ENCODE measurements at places on chromosomes 16 and 17.

DNA sequence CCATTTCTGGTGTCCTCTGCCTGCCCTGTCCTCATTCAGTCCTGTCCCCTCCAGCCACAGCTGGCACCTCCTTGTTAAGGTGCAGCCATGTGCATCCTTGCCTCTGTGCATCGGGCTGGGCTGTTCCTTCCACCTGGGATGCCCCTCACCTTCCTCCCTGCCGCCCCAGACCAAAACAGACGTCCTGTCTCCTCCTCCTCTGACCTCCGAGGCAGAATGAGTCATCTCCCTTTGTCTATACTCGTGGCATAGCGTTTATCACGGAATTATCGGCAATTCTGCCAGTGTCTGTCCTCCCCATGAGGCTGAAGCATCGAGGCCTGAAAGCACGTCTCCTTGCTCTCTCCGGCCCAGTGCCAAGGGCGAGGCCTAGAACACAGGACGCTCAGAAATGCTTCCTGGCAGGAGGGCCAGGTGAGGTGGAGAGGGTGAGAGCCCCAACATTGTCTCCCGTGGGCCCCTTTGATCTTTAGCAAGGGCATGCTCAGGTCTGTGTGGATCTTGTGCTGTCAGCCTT is 4.6 kb downstream of the RAI1 start:
- no peak for DNase-seq

DNA sequence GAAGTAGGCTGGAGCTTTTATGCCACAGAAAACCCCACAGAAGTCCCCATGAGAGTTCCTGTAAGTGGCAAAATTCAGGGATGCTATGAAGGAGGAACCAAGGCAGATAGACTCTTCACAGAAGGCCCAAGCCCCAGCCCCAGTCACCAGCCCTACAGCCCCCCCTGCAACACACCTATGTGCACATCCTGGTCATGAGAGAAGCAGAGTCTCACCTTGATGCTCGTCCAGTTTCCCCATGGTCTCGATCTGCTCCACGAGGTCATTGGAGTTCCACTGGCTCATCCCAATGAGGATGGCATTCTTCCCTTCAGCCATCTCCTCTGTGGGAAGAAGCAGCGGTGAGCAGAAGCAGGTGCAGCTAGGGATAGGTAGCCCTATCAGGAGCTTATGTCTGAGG is 31.2 kb downstream of the PITPNM3 start:
- DNase-seq = no peak

GRCh38 chr17:46745376-46745775 is 73.1 kb downstream of the WNT3 start:
- no peak for DNase-seq

DNA sequence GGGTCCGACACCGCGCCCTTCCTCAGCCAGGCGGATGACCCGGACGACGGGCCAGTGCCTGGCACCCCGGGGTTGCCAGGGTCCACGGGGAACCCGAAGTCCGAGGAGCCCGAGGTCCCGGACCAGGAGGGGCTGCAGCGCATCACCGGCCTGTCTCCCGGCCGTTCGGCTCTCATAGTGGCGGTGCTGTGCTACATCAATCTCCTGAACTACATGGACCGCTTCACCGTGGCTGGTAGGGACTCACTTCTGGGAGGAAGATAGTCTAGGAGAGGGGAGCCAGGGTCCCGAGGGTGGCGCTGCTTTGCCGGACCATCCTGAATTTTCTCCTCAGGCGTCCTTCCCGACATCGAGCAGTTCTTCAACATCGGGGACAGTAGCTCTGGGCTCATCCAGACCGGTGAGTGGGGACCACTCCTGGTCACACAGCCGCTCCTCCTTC is 601 bp downstream of the SPNS1 start:
- DNase-seq = no peak

DNA sequence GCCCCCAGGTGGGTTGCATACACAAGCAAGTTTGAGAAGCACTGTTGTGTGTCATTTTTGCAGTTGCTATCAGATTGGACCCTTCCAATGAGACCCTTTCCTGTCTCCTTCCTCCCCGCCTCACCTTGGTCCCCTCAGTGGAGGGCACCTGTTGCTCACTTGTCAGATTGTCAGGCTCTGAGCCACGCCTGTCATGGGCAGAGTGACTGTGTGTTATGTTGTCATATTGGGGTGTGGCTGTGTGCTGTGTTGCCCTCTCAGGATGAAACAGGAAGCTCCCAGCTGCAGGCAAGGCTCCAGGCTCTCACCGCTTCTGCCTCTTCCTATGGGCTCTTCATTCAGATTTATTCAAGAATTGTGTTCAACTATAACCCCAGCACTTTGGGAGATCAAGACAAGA is 302.9 kb downstream of the CPPED1 start:
- no peak for DNase-seq

- DNase-seq = peak; percentile 15
These were observed at the start of gene MED13 for GRCh38 chr17:62064791-62065563. TSS of gene MED13 (minus strand) at chr17:62065278. CDS start at chr17:62065205, 73 bp downstream.

DNA sequence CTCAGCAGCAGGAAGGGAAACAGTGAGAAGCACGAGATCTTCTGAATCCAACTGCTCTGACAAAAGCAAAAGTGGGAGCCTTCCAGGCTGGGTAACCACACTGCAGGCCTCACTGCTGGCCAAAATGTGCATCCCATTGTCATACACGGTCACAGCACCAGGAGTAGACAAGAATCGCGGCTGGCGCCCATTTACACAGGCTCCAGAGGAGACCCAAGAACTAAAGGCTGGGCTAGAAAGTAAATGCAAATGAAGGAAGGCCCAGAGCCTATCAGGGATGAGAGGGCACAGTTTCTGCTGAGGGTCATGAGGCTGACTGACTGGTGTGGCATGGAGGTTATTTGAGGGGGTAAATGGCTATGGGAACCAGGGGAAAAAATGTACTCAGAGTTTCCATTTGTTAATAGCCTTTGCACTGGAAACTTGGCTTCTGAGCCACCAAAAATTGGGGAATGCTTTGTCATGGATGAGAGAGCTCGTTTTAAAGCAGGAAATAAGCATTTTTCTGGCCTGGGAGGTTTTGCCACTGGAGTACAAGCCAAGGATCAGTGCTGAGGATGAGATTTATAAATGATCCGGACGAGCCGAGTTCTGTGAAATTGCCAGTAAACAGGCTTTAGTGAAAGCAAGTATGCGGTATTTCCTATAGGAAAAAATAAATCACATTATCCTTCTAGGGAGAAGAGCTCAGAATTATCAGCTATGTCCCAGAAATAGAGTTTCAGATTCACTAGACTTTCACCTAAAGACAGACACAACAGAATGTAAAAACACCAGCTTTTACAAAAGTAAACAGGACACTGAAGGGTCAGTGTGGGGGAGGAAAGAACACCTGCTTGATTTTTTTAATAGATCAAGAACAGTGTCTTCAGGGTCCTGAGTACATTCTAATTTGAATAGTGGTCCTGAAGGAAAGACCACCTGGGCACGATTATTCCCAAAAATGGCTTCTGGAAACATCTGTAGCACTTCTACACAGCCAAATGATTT is 66.9 kb upstream of the GSG1L start:
- DNase-seq = no peak

DNA sequence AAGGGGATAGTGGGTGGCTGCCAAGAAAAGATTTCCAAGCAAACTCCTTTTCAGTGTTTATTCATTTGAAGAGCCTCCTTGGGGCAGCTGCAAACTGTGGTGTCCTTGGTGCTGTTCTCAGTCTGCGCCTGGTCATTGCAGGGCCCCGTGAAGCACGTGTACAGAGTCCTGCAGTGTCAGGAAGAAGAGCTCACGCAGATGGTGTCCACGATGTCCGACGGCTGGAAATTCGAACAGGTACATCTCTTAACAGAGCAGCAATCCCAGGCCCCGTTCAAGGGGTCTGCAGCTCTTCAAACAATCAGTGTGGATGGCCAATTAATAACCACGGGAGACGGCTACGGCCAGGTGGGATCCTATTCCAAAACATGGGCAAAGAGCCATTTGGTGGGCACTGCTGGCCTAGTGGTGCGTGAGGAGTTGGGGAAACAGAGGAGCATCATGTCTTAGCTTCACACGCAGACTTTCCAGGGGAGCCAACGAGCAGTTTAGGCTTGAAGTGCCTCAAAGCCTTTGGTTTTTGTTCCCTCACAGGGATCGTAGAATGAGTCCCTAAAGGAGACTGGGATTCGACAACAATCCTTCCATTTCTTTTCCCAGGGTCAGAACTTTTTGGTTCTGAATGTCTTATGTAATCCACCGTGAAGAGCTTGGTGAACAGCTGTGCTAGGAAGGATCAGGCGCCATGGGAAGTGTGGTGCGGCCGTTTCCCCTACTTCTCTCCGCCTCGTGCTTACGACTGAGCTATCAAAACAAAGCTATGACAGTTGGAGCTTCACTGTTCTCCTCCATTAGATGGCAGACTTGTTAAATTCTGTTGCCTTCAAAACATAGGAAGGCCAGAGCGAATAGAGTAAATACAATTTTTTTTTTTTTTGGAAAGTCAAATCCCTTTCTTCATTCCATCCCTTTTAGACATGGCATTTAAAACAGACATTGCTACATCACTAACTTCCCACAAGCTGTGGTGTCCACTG is 12.6 kb downstream of the KCTD2 start:
- DNase-seq = no peak

DNA sequence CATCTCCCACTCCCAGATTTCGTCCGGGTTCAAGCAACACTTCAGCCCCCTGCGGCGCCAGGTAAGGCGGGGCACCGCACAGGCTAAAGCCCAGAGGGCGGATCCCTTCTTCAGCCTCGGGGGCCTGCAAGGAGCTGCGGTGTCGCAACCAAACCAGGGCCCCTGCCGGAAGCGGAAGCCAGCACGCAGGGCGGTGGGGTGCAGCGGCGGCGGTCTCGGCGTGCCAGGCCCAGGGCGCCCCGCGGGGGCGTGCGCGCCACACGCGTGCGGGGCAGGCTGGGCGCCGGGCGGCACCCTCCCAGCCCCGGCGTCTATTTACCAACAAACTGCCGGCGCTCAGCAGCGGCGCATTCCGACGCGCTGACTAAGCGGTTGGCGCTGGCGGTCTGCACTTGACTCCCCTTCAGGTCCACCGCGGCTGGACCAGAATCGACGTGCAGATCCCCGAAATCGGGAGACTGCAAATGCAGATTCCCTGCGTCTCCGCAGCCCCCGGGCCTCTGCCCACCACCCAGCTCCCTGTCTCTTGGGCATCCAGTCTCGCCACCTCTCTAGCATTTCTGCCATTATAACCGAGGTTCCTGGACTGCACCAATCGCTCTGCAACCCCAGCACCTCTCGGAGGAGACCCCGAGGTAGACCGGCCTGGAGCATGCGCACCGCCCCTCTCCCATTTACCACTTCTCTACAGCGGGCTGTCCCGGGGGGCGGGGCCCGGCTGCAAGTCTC is 421 bp upstream of the DLX4 start:
- DNase-seq = peak; percentile 33

DNA sequence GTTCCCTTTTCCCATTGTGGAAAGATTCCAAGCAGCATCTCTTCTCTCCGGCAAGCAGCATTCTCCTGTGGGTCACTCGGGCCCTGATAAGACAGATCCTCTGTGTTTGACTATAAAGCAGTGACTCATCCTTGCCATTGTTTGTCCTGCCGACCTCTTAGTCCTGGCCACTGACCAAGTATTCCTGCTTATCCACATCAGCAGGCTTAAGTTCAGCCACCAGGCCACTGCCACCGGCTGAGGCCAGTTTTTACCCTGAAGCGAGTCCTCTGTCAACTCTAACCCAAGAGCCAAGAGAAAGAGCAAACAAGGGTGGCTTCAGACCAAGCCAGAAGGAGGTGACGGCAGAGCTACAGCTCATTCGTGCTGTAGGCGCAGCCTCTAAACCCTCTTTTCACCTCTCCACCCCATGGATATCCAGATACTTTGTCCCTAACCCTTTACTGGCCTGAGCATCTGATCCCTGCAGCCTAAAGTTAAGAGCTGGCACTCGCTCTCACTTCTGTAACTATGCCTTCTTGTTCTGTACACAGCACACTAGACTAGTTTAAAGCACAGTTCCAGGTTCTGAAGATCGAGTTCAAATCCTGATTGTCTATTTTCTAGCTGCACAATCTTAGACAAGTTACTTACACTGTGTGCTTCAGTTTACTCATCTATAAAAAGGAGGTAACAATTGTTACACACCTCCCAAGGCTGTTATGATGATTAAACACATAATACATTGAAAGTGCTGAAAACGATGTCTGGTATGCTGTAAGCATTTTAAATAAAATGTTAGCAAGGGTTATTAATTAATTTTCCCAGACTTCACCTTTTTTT is 31.0 kb downstream of the SOX9 start:
- peak; percentile 67 for DNase-seq

GRCh38 chr17:81869221-81870130 is 1.7 kb downstream of the ARHGDIA start:
- no peak for DNase-seq

DNA sequence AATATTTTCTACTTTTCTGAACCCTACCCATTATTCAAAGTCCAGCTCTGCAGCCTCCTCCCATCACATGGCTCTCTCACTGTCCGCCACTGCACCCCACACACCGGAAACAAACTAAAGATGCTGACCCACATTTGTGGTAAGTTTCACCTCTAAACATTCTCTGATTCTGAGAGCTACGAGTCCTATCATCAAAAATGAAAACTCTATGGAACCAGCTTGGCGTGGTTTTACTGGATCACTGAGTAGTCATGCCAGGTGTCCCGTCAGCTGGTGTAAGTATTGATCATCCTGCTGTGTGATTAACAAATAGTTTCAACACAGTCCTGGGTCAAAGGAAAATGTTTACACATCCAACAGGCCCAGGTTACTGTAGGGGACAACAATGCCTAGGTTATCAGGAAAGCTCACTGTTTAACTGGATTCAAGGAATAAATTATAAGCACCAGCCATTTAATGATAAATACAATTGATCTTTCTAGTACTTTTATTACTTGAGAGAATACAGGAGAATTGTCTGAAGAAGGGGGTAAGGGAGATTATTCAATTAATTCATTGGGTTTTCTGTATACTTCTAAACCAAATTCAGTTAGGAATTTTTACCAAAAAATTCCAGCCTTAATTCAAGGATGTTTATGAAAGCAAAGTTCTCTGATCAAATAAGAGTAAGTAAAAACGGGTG is 33.9 kb downstream of the CYTH1 start:
- no peak for DNase-seq

DNA sequence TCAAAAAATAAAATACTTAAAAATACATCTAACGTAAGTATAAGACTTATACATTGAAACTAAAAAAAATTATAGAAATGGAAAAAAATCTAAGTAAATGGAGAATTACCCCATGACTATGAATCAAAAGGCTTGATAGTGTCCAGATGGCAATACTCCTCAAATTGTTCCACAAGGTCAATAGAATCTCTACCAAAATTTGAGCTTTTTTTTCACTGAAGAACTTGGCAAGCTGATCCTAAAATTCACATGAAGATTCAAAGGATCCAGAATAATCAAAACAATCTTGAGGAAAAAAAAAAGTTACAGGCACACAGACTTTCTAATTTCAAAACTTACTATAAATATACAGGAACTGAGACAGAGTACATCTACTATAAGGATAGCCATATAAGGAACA is 448.4 kb upstream of the CDH11 start:
- no peak for DNase-seq

- no peak for DNase-seq
These were observed 26.9 kb upstream of the ZFP90 start for GRCh38 chr16:68512183-68512582.

GRCh38 chr17:81066072-81066471 is 31.1 kb downstream of the BAIAP2 start:
- no peak for DNase-seq

Measured in HS-5 (cell line).